ENCODE measurements at places on chromosomes 6 and 20.

DNA sequence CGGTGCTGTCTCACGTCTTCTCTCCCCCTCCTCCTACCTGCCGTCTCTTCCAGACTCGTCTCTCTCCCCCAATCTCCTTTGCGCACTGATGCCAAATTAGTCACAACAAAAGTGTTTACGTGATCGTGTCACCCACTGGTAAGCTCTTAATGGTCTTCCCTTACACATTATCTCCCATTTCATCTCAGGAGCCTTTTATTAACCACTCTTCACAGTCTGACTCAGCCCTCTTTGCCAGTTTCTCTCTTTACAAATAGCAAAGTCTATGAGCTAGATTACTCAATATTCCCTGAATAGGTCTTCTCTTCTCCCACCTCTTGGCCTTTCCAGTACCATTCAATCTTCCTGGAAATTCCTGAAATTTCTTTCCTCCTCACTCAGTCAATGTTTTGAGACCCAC lies 247.0 kb downstream of the ESR1 start:
- DNase-seq, result no peak

DNA sequence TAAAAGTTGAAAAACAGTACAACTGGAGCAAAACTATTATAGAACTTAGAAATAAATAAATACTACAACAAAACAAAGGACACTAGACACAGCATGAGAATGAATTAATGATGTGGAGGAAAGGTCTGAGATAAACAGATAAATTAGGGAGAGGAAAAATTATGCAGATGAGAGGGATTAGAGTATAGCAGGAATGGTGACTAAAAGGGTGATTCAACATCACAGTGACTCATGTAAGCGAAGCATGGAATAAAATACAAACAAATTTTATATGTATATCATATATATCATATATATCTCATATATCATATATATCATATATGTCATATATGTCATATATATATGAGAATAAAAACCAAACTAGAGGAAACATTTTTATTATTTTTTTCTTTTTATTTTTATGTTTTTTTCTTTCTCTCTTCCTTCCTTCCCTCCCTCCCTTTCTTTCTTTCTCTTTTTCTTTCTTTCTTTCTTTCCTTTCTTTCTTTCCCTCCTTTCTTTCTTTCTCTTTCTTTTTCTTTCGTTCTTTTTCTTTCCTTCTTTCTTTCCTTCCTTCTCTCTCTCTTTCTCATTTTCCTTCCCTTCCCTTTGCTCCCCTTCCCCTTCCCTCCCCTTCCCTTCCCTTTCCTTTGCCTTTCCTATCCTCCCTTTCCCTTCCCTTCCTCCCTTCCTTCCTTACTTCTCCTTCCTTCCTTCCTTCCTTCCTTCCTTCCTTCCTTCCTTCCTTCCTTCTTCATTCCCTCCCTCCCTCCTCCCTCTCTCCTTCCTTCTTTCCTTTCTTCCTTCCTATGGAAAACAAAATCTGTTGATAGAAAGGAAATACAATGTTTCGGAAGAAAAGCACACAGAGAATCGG lies 1014.6 kb downstream of the GRIK2 start:
- no peak for DNase-seq

DNA sequence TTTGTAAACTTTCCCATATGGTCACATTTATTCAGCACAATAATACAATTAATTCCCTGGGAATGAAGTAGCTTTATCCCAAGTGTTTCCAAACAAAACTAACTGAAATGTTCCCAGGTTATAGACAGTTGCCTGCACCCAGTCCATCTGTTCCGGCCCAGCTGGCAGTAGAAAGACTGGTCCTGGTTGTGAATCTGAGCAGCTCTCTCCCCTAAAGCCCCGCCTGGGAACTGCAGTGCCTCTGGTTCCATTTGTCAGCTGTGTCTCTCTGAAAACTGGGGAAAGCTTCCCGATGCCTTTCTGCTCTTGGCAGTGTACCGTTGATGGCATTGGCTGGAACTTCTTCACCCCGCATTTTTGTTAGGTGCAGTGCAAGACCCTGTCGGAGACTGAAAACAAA lies 8.7 kb downstream of the MTHFD1L start:
- no peak for DNase-seq

GRCh38 chr6:30826961-30827342 lies 57.4 kb upstream of the DDR1 start:
- DNase-seq, result no peak

GRCh38 chr6:38632490-38632889 lies 7.2 kb downstream of the BTBD9 start:
- DNase-seq, result no peak

DNA sequence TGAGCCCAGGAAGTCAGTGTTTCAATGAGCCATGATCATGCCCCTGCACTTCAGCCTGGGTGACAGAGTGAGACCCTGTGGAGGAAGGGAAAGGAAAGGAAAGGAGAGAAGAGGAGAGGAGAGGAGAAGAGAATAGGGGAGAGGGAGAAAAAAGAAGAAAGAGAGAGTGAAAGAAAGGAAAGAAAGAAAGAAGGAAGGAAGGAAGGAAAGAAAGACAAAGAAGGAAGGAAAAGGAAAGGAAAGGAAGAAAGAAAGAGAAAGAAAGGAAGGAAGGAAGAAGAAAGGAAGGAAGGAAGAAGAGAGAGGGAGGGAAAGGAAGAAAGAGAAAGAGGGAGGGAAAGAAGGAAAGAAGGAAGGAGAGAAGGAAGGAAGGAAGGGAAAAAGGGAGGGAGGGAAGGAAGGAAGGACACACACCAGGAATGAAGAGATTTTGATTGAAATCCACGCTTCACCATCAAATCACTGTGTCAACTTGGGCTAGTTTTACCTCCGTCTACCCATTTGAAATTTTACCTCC lies 14.3 kb downstream of the WFDC8 start:
- DNase-seq, result no peak

DNA sequence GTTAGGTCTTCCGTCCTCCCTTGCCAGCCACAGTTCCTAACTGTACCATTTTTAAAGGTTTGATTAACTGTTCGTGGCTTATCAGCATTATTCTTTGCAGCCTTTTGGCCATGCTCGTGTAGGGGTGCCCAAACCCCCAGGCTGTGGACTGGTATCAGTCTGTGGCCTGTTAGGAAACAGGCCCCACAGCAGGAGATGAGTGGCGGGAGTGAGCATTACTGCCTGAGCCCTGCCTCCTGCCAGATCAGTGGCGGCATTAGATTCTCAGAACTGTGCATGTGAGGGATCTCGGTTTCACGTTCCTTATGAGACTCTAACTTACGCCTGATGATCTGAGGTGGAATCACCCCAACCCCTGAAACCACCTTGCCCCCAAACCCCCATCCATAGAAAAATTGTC lies 79.3 kb downstream of the TBC1D7 start:
- DNase-seq, result no peak

Measured in stimulated activated CD4-positive, alpha-beta T cell treated with anti-CD3 and anti-CD28 coated beads, Interleukin-1b, Interleukin-23, amount 100 ng/mL, for 24 hours (primary cell).